ENCODE measurements at places on chromosomes 1 and 21.

GRCh38 chr1:193066606-193067005 is 7.2 kb downstream of the RO60 start:
- no peaks in the 10 kb centered on the region for H3K36me3 ChIP-seq
- no peak for DNase-seq
- H3K27me3 ChIP-seq: no peaks in the 10 kb centered on the region
- no peak overlapping the region for H3K4me3 ChIP-seq
- no peaks in the 10 kb centered on the region for H3K4me1 ChIP-seq

DNA sequence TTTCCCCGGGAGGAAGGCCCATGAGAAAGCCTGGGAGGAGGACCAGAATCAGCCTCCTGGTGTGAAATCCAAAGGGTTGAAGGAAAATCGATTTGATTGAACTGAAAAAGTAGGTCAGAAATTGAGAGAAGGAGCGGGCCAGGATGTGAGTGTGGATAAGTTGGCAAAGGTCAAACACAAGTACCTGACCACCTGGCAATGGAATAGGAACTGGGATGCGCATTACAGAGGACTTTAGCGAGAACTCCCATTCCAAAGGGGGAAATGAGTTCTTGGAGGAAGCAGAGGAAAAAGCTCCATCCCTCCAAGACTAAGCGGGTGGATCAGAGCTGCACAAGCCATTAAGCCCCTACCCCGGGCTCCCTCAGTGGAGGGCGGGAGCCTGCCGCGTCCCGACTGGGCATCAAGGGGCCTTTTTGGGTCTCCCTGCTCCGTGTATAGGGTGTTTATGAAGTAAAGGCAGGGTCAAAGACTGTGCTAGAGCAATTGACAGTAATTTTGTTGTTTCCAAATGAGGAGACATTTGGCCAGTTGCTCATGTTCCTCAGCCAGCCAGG is 56.4 kb downstream of the TGFB2 start:
- H3K4me3 ChIP-seq: no peak overlapping the region
- H3K36me3 ChIP-seq: no peaks in the 10 kb centered on the region
- no peaks in the 10 kb centered on the region for H3K27me3 ChIP-seq
- no peak for DNase-seq
- H3K27ac ChIP-seq: no peak overlapping the region

DNA sequence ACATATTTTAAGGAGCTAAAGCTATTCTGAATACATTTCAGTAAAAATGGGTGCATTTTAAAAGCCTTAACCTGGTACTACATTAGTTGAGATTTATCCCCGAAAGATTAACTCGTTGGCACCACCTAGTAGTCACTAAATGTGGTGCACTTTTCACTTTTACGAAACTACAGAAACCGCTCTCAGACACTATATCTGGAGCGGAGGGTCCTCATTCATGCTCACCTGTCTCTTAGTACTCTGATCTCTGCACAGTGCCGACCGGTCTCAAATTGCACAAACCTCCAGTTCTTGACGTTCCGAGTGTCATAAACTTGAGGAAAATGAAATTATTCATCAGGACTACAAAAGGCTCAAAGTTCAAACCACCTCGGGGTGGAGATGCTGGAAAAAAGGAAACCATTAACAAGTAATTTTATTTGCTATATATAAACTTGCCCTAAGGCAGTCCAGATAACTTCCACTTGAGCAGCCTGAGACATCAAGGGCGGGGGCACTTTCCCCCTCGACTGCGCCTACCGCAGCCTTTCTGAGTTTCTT is 722 bp downstream of the LZIC start:
- peak; percentile 55 for DNase-seq
- H3K36me3 ChIP-seq: no peaks in the 10 kb centered on the region
- no peaks in the 10 kb centered on the region for H3K4me1 ChIP-seq
- H3K27me3 ChIP-seq: no peaks in the 10 kb centered on the region
- H3K4me3 ChIP-seq: peak overlapping the region; percentile 77

- H3K4me3 ChIP-seq: no peak overlapping the region
- H3K36me3 ChIP-seq: no peaks in the 10 kb centered on the region
- H3K4me1 ChIP-seq: no peaks in the 10 kb centered on the region
- DNase-seq: no peak
- no peak overlapping the region for H3K27ac ChIP-seq
- no peaks in the 10 kb centered on the region for H3K27me3 ChIP-seq
Measured at GRCh38 chr21:16307256-16307655, 577.5 kb downstream of the USP25 start.

DNA sequence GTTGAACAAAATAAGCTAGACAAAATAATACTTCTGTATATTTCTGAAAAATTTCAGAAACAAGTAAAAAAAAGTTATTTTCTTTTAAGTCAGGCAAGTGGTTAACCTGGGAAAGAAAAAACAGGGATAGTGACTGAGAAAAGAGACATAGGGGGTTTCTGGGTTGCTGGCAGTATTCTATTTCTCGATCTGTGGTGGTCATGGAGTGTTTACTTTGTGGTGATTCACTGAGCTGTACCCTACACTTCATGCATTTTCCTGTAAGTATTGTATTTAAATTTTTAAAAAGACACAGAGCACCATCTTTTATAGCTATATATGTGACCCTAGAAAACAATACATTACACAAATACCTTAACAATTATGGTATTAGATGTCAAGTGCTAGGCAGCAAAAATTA is 58.2 kb downstream of the ZNF644 start:
- no peak for DNase-seq
- no peaks in the 10 kb centered on the region for H3K27me3 ChIP-seq
- H3K4me1 ChIP-seq: no peaks in the 10 kb centered on the region
- H3K4me3 ChIP-seq: no peak overlapping the region
- no peak overlapping the region for H3K27ac ChIP-seq
- no peaks in the 10 kb centered on the region for H3K36me3 ChIP-seq

- H3K36me3 ChIP-seq: no peaks in the 10 kb centered on the region
- no peaks in the 10 kb centered on the region for H3K4me1 ChIP-seq
- no peaks in the 10 kb centered on the region for H3K27me3 ChIP-seq
Measured at GRCh38 chr1:87956072-87956471, 627.4 kb downstream of the LMO4 start.

- no peak overlapping the region for H3K27ac ChIP-seq
- H3K4me1 ChIP-seq: no peaks in the 10 kb centered on the region
- H3K36me3 ChIP-seq: peaks cover 9% of the 10 kb centered on the region
Measured at GRCh38 chr1:231260351-231260750, 19.3 kb downstream of the GNPAT start.

DNA sequence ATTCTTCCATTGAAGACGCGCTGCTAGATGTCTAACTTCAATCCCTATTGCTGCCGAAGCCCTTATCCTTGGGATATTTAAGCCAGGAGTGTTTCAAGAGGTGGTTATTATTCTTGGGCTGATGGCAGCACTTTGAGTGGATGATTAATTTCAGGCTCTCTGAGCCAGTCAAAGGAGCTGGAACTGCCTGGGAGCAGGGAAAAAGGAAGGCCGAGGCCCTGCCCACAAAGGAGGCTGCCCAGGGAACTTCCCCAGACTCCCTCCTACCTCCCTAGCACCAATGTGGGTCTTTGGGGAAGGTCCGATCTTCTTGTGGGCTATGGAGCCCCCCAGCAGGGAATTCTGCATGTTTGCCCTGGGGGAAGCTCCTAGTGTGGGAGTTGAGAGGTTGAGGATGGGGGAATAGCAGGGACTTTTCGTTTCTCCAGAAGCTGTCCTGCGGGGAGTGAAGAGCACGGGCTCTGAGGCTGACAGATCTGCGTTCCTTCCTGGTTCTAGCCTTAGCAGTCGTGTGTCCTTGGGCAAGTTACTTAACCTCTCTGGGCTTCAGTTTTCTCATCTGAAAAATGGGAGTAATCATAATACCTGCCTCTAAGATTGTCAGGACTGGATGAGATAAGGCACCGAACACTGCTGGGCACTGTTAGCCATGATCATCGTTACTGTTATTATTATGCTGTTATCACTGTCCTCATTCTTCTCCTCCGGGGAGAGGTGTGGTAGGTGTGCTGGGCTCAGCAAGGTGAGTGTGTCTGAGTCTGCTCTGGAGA is 6.3 kb downstream of the KCNQ4 start:
- H3K27ac ChIP-seq: no peak overlapping the region
- H3K4me1 ChIP-seq: no peaks in the 10 kb centered on the region
- H3K36me3 ChIP-seq: no peaks in the 10 kb centered on the region
- H3K27me3 ChIP-seq: no peaks in the 10 kb centered on the region
- DNase-seq: no peak
- H3K4me3 ChIP-seq: no peak overlapping the region

DNA sequence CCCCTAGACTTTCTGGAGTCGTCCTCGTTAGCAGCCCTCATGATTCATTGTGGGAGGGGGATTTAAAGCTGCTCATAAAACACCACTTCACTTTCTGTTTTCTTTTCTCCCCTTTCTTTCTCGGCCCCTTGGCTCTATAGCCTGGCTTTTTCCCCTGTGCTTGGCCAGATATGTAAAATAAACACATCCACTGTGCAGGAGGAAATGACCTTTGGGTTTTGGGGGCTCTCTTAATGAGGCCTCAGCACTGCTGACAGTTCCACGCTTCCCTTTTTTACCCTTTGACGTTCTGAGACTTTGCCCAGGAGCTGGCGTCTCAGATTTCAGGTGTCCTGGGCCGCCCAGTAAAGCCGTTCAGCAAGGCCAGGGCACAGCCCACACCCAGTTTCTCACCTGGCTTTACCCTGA is 65.7 kb downstream of the RUNX3 start:
- H3K4me1 ChIP-seq: peaks cover 6% of the 10 kb centered on the region
- no peak overlapping the region for H3K4me3 ChIP-seq
- no peaks in the 10 kb centered on the region for H3K36me3 ChIP-seq
- H3K27me3 ChIP-seq: no peaks in the 10 kb centered on the region
- DNase-seq: peak; percentile 65
- no peak overlapping the region for H3K27ac ChIP-seq

DNA sequence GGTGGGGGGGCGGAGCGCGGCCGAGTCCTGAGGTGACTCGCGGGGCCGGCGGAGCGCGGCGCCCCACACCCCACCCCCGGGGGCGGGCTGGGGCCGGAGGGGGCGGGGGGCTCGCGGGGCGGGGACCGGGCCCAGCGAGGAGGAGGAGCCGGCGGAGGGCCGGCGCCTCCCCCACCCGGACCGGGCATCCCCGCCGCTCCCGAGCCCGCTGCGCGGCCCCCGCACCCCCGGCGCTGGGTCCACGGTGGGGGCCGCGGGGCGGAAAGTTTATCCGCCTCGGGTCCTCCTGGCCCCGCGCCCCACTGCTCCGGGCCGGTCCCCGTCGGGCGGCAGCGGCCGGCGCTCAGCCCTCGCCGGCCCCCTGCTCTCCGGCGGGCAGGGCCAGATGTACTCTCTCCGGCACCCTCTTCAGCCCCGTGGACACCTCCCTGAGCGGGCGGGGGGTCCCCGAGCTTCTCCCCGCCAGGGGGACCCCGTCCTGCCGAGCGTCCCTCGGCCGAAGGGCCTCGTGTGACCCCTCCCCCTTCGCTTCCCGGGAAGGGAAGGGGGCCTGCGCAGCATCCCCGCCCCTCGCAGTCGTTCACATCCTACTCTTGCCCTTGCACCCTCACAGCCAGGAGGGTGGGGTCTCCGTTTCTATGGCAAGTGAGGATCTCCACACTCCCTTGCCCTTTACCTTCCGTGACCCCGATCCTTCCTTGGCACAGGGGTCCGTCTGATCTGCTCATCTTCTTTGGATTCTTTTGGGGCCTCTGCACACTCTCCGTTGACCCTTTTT is 663 bp downstream of the CAMTA1 start:
- H3K4me3 ChIP-seq: peak overlapping the region; percentile 86
- no peaks in the 10 kb centered on the region for H3K36me3 ChIP-seq
- H3K27ac ChIP-seq: peak overlapping the region; percentile 58
- no peaks in the 10 kb centered on the region for H3K27me3 ChIP-seq
- peak; percentile 32 for DNase-seq

- no peak for DNase-seq
- H3K27me3 ChIP-seq: no peaks in the 10 kb centered on the region
Measured at GRCh38 chr21:37199057-37199924, 67.8 kb downstream of the VPS26C start.

GRCh38 chr1:44256762-44257554 is 43.7 kb downstream of the DMAP1 start:
- peaks cover 2% of the 10 kb centered on the region for H3K4me1 ChIP-seq
- no peak for DNase-seq
- H3K27me3 ChIP-seq: no peaks in the 10 kb centered on the region
- no peak overlapping the region for H3K4me3 ChIP-seq
- H3K36me3 ChIP-seq: no peaks in the 10 kb centered on the region

DNA sequence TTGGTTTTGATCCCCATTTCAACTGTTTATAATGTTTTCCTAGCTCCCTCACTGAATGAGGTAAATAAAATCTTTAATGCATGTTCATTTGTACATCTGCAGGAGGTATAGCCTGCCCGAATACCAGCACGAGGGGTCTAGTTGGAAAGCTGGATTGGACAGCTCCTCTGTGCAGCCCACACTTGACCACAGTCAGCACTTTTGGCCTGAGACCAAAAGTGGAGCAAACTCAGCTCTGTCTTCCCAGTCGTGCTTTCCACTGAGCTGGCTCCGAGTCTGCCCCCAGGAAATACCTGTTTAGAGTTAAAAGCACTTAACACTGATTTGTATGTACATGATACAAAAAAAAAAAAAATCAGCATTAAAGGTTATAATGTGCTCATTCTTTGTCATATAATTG is 224.4 kb downstream of the DSCAM start:
- H3K4me1 ChIP-seq: no peaks in the 10 kb centered on the region
- no peaks in the 10 kb centered on the region for H3K36me3 ChIP-seq
- no peak for DNase-seq
- H3K4me3 ChIP-seq: no peak overlapping the region

DNA sequence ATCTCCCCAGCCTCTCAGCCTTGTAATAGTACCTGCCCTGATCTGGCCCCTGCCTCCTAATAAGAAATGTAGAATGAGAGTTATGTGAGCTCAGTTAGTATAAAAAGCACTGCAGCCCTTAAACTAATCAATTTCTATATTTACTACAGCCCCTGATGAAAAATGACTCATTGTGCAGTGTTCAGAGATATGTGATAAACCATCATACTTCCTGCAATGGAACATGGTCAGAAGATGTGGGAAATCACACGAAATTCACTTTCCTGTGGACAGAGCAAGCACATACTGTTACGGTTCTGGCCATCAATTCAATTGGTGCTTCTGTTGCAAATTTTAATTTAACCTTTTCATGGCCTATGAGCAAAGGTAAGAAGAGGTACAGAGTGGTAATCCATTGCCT is 176.8 kb upstream of the PDE4B start:
- H3K4me3 ChIP-seq: no peak overlapping the region
- H3K27me3 ChIP-seq: no peaks in the 10 kb centered on the region
- DNase-seq: no peak
- H3K4me1 ChIP-seq: no peaks in the 10 kb centered on the region
- H3K36me3 ChIP-seq: no peaks in the 10 kb centered on the region
- H3K27ac ChIP-seq: no peak overlapping the region
